ENCODE measurements at places on chromosomes 5 and 9.

DNA sequence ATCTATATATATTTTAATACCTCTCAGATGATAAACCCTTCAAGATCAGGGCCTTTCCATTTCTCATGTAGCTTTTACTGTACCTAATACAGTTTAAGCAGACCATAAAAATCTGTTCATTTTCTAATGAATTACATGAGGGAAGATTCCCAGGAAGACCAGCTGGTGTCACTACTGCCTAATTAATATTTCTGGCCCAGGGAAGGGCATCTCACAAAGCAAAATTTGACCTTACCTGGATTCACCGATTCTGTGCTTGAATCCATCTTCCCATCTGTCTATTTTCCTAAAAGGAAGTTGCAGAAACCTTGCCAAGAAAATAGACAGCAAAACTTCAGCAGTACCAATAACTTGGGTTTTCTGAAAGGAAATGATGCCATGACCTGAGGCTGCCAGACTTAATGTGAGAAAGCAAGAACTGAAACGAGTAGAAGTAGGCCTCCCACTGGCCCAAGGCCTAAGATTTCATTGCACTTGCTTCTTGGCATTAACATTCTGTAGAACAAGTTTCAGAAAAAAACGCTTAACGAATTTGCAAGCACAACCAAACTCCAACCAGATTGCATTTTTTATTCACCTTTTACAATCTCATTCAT is 83.0 kb upstream of the GLIS3 start:
- DNase-seq, result no peak

DNA sequence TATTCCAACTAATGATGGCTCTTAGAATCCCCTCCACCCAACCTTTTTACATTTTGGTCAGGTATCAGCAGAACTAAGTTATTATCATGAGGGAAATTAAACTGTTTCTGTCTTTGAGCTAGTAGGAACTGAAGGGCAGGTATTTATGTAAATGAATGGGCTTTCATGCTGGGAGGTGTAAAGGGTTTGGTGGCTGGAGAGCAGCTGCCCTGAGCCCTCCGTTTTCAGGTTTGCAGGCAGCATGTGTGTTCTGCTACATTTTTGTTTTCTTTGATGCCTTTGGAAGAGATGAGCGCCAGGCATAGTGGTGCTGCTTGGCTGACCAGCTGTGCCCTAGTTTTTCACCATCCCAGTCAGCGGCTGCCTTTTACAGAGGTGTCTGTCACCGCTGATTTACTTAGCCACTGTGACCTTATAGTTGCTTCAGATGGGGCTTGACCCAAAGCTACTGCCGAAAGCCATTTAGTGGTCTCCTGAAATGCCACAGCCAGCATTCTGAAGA is 231.9 kb downstream of the MAST4 start:
- DNase-seq, result no peak

- DNase-seq, result no peak
Measured at GRCh38 chr9:84212982-84213381, 127.6 kb downstream of the SLC28A3 start.

DNA sequence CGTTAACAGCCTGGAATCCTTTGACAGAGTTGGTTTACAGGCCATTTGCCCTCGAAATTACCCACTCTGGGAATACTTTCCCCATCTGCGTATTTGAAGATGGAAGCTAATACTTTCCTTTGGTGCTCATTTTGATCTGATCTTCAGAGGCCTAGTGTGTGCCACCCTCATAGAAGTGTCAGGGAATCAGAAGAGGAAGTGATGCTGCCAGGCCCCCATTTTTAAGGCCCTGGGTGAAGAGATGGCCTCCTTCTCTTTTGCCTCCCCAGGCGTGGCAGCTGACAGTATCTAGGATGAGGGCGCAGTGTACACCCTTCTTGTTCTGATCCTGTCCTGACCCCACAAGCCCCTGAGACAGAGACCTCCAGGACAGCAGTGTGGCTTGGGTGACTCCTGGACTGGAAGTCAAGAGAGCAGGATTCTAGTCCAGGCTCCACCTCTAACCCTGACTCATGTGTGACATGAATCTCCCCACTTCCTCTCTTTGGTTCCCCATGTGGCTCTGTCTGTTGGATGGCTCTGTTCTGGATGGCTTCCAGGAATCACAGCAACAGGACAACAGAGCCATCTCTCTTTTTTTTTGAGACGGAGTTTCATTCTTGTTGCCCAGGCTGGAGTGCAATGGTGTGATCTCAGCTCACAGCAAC is 27.8 kb downstream of the CSF1R start:
- DNase-seq, result no peak

DNA sequence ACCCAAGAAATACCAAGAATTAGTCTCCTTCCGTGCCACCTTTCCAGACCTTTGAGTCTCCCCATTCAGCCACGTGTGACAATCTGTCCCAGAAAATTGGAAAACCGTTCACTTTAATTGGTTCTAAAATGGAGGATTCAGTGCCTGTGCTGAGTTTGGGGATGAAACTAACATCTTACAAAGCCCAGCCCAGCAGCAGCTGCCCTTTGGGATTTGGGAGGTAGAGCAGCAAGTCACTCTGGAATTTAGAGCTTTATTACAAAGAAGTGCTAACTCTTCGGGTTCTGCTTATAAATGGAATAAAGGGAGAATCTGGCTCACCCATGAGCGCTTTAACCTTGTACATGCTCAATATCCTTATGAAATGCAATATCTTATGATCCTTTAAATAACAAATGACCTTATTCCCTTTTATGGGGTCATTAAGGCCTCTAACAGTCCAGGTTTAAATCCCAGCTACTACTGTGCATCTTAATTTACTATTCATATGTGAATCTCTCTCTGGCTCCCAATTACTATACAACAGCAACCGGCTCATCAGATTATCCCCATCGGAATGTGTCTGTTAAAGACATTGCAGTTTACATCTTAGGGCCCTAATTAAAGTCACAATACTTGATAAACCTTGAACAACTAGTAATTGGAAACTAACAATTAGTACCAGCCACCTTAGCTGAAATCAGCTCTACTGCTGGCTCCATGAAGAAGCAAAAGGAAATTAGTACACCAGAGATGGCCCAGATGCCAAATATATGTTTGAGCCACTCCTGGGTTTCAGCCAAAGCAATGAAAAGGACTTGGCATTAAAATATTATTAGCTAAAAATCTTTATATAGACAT is 271.8 kb upstream of the SMARCA2 start:
- DNase-seq, result no peak

DNA sequence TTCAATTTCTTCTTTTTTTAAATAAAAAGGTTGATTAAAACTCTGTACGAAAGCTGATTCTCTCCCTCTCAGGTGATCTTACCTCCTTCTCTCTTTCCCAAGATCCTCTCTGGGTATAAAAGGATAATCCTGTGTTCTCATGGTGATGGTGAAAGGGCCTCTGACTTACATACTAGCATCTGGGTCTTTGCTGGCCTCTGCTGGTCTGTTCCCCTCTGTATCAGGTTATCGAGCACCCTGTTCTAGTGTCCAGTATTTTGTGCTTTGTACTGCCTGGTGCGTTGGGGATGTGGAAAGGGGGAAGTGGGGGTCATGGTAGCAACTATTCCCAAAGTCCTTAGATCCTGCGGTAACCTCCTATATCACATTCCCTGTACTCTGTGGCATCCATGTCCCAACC is 328.9 kb downstream of the NR2F1-AS1 start:
- DNase-seq, result no peak

DNA sequence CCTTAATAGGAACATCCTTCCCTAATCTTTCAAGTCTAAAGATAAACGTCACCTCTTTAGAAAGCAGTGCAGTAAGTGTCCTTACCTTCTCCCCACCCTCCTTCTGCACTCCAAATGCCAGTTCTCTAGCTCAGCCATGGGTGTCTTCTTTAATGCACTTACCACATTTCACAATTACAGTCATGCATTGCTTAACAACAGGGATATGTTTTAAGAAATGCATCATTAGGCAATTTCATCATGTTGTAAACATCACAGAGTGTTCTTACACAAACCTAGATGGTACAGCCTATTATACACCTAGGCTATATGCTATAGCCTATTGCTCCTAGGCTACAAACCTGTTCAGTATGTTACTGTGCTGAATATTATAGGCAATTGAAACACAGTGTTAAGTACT is 91.2 kb downstream of the RFX3 start:
- DNase-seq, result no peak

GRCh38 chr9:86672966-86673365 is 274.3 kb downstream of the GAS1 start:
- DNase-seq, result no peak

- DNase-seq, result peak; percentile 32
Measured at GRCh38 chr5:179234563-179235135, 110.6 kb downstream of the ADAMTS2 start.

- DNase-seq, result no peak
Measured at GRCh38 chr5:176578391-176578808, 29.3 kb downstream of the CDHR2 start.

Measured in activated CD8-positive, alpha-beta memory T cell treated with anti-CD3 and anti-CD28 coated beads, Interleukin-2, amount 50 U/mL, for 48 hours (primary cell).